Esophagus muscularis mucosa (tissue), 4 donors: ENCODE measurements at places on chromosomes 7 and 10. TPM values are rescaled to one million over a fixed set of nuclear protein-coding genes. Genes with fewer than 3 reads are reported as not detected.

The ZNF33A gene
- 24.9 TPM for total RNA-seq

The SAMD9 gene
- 2.7 TPM for total RNA-seq

The VWDE gene
- not detected for total RNA-seq

The FOXI2 gene
- total RNA-seq, result 0.13 TPM
